ENCODE measurements at places on chromosomes 1 and 21. TPM values are rescaled to one million over a fixed set of nuclear protein-coding genes. Genes with fewer than 3 reads are reported as not detected.

GRCh38 chr1:206082831-206083695 is 30.1 kb downstream of the RHEX start:
- DNase-seq, result no peak
- H3K27ac ChIP-seq, result peak overlapping the region; percentile 45
- H3K36me3 ChIP-seq, result no peaks in the 10 kb centered on the region
- no peaks in the 10 kb centered on the region for H3K27me3 ChIP-seq
- no peak overlapping the region for H3K4me3 ChIP-seq

GRCh38 chr1:233547726-233548125 is 66.2 kb upstream of the KCNK1 start:
- no peak for DNase-seq
- no peaks in the 10 kb centered on the region for H3K4me1 ChIP-seq
- H3K4me3 ChIP-seq, result no peak overlapping the region

- no peaks in the 10 kb centered on the region for H3K36me3 ChIP-seq
- no peak overlapping the region for H3K27ac ChIP-seq
- H3K4me1 ChIP-seq, result no peaks in the 10 kb centered on the region
- H3K4me3 ChIP-seq, result no peak overlapping the region
- no peaks in the 10 kb centered on the region for H3K27me3 ChIP-seq
Observed at GRCh38 chr1:178798232-178798861, 72.5 kb downstream of the ANGPTL1 start.

SGIP1 gene
- total RNA-seq, result 2.8 TPM

GRIK3 gene
- total RNA-seq, result not detected

TM2D1 gene
- total RNA-seq, result 109 TPM

DNA sequence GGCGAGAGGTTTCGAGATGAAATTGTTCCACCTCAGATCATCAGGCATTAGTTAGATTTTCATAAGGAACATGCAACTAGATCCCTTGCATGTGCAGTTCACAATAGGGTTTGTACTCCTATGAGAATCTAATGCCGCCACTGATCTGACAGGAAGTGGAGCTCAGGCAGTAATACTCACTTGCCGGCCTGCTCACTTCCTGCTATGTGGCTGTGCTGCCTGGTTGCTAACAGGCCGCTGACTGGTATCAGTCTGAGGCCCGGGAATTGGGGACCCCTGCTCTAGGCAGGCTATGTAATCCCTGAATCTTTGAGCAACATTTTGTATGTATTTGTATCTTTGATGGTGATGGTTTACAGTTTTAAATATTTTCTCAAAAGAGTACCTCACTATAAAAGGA is 32.5 kb downstream of the XKR8 start:
- no peak overlapping the region for H3K27ac ChIP-seq
- no peaks in the 10 kb centered on the region for H3K4me1 ChIP-seq
- H3K36me3 ChIP-seq, result no peaks in the 10 kb centered on the region

DNA sequence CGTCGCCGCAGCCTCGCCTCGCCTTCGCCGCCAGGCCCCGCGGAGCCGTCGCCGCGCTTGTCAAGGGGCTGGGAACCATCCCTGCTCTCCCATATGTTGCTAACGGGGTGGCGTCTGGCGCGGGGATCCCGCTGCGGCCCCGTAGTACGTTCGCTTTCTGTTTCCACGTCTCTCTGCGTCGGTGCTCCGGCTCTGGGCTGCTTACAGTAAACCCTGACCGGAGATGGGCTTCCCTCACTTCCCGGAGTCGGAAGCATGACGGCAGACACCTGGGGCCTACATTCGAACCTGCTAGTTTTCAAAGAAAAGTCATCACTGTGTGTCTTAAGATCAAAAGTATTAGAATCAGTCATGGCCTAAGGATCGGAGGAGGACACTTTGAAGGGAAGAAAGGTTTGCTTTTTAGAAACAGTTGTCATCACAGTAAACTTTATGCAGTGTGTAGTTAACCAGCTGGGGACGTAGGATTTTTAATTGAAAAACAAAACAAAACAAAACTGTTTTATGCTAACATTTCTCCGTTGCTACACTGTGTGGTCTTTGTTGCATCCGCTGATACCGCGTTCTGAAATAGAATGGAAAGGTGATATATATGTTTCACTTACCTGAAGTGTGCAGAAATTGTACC is 69.0 kb downstream of the SLC35A3 start:
- peaks cover 6% of the 10 kb centered on the region for H3K4me1 ChIP-seq
- H3K36me3 ChIP-seq, result no peaks in the 10 kb centered on the region
- H3K27ac ChIP-seq, result peak overlapping the region; percentile 97
- peak overlapping the region; percentile 97 for H3K4me3 ChIP-seq
- peak; percentile 66 for DNase-seq

CD244 gene
- 0.52 TPM for total RNA-seq

LCE1B gene
- total RNA-seq, result not detected

- H3K27ac ChIP-seq, result no peak overlapping the region
- no peak for DNase-seq
- H3K4me3 ChIP-seq, result no peak overlapping the region
- H3K4me1 ChIP-seq, result no peaks in the 10 kb centered on the region
Observed at GRCh38 chr1:244171241-244171985, 120.3 kb downstream of the ZBTB18 start.

- H3K36me3 ChIP-seq, result no peaks in the 10 kb centered on the region
- no peaks in the 10 kb centered on the region for H3K4me1 ChIP-seq
- H3K4me3 ChIP-seq, result no peak overlapping the region
- DNase-seq, result no peak
Observed at GRCh38 chr1:88985032-88985431, 7.4 kb downstream of the KYAT3 start.

SYPL2 gene
- total RNA-seq, result 2.1 TPM

IGSF5 gene
- 1.0 TPM for total RNA-seq

RGS8 gene
- not detected for total RNA-seq

LCE1A gene
- not detected for total RNA-seq

KCNK2 gene
- total RNA-seq, result 3.0 TPM

CBR3 gene
- total RNA-seq, result 6.9 TPM

GRCh38 chr1:56375326-56375804 is 204.0 kb downstream of the PLPP3 start:
- H3K4me3 ChIP-seq, result no peak overlapping the region
- H3K27ac ChIP-seq, result peak overlapping the region; percentile 18
- H3K36me3 ChIP-seq, result no peaks in the 10 kb centered on the region
- H3K27me3 ChIP-seq, result no peaks in the 10 kb centered on the region
- H3K4me1 ChIP-seq, result peaks cover 16% of the 10 kb centered on the region

GSTM2 gene
- 154 TPM for total RNA-seq

DNA sequence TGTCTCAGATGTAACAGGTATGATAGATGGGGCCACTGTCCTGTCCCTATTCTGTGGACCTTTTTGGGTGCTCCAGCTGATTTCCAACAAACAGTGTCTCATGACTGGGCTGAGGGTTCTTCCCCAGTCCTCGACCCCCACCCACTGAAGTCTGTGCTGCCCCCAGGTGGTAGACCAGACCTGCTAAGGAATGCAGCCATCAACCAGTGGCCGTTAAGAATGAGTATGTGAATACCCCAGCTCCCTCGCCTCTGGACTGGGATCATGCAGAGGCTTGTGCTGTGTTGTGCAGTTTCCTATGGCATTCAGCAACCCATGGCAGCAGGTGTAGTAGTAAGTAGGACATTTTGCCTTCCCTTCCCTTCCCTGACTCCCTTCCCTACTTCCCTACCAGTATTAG is 183.1 kb upstream of the KAZN start:
- H3K4me1 ChIP-seq, result no peaks in the 10 kb centered on the region
- H3K27me3 ChIP-seq, result no peaks in the 10 kb centered on the region
- no peaks in the 10 kb centered on the region for H3K36me3 ChIP-seq

ZNF648 gene
- not detected for total RNA-seq

DNA sequence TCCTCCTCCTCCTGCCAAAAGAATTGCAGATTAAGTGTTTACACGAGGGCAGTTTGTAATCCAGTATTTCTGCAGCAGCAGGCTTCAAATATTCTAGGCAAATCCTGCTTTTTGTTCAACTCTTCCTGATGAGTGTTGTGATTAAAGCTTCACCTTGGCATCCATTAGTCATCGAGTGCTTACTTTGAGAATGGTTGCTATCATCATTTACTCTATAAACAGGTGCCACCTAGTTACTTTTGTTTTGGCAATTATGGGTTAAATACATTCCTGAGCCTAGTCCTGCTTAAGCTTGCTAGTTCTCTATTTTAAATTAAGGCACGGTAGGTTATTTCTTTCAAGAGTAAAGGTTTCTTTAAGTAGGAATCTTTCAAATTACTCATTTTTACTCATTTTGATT is 20.3 kb downstream of the PDC start:
- H3K4me1 ChIP-seq, result no peaks in the 10 kb centered on the region
- no peak overlapping the region for H3K4me3 ChIP-seq
- no peaks in the 10 kb centered on the region for H3K27me3 ChIP-seq

DNA sequence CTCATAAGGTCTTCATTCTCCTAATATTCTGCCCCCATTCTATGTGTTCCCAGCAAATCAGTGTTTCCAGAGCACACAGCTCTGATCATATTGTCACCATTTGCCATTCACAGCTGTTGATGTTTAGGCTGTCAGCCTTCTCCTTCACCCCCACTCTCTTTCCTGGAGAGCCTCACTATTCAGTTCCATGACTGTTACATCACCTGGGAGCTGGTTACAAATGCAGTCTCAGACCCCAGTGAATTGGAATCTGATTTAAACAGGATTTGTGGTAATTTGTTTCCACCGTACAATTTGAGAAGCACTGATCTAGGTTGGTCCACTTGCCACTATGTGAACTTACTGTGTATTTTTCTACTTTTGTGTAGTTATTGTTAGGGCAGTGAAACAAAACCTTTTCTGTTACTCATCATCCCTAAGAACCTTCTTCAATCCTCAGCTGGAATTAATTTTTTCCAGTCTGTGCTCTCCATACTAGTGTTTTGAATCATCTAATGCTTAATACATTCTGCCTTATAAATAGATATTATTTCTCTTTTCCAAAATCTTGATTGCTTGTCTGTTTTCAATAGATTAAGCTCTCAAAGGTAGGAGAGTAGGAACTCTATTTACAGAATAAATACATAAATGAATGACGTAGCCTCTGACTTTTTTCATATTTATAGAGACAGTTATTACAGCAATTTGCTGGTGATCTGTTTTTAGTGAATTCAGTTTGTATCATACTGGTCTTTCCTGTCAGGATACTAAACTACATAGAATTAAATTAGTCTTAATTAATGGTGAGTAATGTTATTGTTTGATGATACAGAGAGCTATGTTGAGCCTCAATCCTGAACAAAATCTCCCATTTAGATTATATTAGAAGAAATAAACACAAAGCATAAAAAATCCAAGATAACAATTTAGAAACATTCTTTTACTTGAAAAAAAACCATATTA is 8.1 kb downstream of the SNX7 start:
- no peak overlapping the region for H3K27ac ChIP-seq
- no peaks in the 10 kb centered on the region for H3K36me3 ChIP-seq
- DNase-seq, result no peak
- no peaks in the 10 kb centered on the region for H3K27me3 ChIP-seq
- H3K4me1 ChIP-seq, result peaks cover 4% of the 10 kb centered on the region
- H3K4me3 ChIP-seq, result no peak overlapping the region

RAB25 gene
- total RNA-seq, result not detected

- no peaks in the 10 kb centered on the region for H3K4me1 ChIP-seq
- no peaks in the 10 kb centered on the region for H3K36me3 ChIP-seq
- no peaks in the 10 kb centered on the region for H3K27me3 ChIP-seq
- no peak overlapping the region for H3K27ac ChIP-seq
- no peak for DNase-seq
Observed at GRCh38 chr1:214317300-214317699, 36.3 kb downstream of the SMYD2 start.
